ENCODE measurements at places on chromosomes 16 and 17.
A peak's percentile ranks its signal among the peaks of the same experiment; 100 is the strongest.

DNA sequence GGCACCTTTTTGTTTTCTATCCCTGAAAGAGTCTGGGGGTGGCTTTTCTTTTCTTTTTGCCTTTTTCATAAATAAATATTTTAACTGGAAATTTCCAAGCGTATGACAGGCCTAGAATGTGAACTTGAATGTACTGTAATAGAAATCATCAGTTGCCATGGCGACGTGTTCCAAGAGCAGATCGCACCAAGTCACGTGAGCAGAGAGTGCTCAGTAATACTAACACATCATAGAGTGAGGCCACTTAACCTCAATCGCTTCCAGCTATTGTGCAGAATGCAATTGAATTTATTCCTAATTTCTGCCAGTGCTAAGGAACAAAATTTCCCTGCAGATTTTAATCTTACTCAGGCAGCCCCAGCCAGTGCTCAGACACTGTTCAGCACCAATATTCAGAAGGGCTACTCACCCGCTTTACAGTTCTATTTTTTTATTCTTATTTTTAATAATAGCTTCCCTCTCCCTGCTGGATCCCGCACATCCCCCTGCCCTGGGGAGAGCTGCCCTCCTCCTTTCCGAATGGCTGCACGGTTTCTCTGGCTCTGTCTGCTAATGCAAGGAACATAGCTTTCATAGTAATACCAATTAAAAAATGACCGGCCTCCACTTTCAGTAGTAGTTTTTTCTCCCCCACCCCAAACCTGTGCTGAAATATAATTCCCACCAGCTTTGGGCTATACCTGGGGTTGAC, 26.2 kb upstream of the PMFBP1 start:
- no peak for DNase-seq

DNA sequence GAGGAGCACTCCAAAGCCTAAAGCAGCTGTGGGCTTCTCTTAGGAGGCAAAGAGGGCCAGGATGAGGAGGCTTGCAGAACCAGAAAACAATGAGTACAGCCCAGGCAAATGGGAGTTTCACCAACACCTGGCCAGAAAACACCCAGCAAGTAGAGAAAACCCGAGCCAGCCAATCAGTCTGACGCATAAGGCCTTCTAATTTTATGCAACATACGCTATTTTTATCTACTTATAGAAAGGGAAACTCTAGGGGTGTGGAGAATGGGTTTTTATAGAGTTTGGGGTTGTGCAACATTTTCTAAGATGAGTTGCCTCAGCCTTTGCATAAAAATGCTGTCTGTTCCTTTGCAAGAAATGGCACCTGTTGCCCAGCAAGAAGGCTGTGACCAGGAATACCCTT, 529.0 kb upstream of the CDH5 start:
- no peak for DNase-seq

DNA sequence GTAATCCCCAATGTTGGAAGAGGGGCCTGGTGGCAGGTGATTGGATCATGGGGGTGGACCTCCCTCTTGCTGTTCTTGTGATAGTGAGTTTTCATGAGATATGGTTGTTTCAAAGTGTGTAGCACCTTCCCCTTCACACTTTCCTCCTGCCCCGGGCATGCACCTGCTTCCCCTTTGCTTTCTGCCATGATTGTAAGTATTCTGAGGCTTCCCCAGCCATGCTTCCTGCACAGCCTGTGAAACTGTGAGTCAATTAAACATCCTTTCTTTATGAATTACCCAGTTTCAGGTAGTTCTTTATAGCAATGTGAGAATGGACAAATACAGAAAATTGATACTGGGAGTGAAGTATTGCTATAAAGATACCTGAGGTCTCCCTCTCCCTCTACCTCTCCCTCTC, 29.4 kb downstream of the RNF112 start:
- peak; percentile 24 for DNase-seq

GRCh38 chr16:54373534-54374520, 87.2 kb upstream of the IRX3 start:
- peak; percentile 17 for DNase-seq

- DNase-seq: no peak
These were observed 23.1 kb upstream of the TMEM98 start for GRCh38 chr17:32904891-32905290.

DNA sequence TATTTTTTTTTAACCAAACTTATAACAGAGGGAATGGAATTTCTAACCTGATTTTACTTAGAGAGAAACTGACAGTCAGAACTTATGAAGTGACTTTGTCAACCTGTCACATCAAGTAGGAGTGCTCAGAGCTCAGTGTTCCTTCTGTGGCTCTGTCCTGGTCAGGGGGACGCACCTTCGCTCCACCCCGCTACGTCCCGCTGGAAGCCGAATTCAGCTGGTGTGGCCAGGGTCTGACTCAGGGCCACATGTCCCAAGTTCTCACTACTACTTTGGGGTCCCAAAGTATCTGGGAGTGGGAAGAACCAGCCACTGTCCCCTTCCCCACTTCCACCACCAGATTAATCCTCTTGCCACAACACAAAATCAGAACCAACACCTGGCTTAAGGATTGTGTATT, 51.4 kb downstream of the C16orf78 start:
- no peak for DNase-seq

GRCh38 chr16:29984137-29984763, 10.6 kb downstream of the TAOK2 start:
- DNase-seq: no peak

DNA sequence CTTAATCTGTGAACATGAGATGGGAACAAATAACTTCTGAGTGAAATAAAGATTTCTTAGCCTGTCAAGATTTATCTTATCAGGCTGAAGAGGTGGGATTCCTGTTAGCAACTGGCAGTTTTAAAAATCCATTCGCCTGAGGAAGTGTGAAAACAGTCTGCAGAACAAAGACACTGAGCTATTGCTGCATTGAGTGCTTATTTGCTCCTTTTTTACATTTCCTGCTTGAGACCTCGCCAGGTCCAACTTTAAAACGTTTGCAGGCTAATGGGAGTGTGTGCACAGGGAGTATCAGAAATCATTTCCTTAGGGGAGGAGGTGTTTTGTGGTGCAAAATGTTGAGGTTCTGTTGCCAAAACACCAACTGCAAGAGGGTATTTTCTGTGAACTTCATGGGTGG, 957.8 kb upstream of the RBFOX1 start:
- no peak for DNase-seq

GRCh38 chr16:48114410-48114809, 41.4 kb downstream of the ABCC12 start:
- no peak for DNase-seq
